Stimulated activated CD4-positive, alpha-beta T cell treated with anti-CD3 and anti-CD28 coated beads, TNF-alpha, amount 100 ng/mL, for 1 hour (primary cell): ENCODE measurements at places on chromosomes 12 and 14.

DNA sequence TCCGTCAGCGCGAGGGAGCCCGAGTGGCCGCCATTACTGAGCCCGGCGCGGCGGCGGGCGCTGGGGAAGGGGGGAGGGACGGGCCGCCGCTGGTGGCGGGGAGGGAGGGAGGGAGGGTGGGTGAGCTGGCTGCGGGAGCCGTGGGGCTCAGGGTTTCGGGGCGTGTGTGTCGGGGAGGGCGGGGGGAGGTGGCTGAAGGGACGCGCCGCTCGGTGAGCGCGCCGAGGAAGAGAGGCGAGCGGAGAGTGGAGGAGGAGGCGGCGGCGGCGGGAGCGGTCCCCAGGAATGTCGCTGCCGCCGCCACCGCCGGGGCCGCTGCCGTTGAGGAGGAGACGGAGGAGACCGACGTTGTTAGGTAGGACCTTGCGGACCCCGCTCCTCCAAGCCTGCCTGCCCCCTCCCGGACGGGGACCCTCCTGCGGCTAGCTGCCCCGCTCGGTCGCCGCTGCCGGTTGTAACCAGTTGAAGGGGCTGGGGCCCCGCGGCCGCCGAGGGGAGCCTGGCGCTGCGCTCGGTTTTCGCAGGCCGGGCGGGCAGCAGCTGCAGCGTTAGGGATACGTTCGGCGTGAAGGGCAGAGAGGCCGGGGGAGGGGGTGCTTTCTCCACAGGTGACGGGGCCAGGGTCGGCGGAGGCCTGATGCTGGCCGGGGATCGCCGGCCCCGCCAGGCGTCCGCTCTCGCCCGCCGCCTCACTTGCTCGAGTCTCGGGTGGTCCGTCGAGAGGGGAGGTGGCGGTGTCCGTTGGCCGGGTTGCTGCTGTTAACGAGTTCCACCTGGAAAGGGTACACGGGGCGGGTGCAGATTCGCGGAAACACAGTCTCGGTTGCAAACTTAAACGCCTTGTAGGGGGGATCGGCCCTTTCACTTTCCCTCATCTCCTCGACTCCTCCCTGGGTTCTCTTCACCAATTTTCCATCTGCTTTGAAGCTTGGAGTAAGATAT is at the start of gene ARHGAP5:
Gene ARHGAP5 (plus strand): TSS at position 224 of the 942 bp plus-strand sequence. CDS start 13,366 bp downstream, outside the sequence.
- peak; percentile 15 for DNase-seq

DNA sequence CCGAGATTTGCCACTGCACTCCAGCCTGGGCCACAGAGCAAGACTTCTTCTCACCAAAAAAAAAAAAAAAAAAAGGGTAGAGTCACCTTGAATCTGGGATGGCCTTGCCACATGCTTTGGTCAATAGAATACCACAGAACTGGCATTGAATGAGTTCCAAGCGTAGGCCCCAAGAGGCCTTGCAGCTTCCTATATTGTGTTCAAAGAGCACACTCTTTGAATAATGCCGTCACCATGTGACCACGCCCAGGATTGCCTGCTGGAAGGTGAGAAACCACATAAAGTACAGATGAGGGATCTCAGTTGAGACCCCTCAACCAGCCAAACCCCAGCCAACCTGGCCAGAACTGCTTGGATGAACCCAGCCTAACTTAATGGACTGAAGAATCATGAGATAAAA is 239.2 kb upstream of the AMIGO2 start:
- no peak for DNase-seq

DNA sequence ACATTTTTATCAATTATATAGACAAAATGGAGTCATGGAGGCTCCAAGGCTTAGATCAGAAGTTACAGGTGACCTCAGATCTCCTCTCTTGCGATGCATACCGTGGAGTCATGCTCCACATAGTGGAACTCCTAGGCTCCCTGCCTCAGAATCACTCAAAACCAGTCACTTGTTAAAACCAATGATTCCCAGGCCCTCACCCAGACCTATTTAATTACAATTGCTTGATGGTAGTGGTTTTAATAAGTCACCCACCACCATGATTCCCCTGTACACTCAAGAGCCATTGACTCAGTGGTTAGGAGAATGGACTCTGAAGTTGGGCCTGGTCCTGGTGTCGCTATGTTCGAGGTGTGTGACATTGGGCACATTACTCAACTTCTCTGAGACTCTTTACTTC is 26.9 kb downstream of the IFNG-AS1 start:
- DNase-seq = no peak

- no peak for DNase-seq
Observed at GRCh38 chr14:48900565-48900964, 685.6 kb downstream of the RPS29 start.

- DNase-seq = no peak
Observed at GRCh38 chr12:6697584-6698351, 2.8 kb downstream of the PIANP start.

GRCh38 chr12:33876618-33877017 is 145.7 kb upstream of the ALG10 start:
- DNase-seq = no peak
